Endodermal cell (in vitro differentiated cells): ENCODE measurements at places on chromosomes 5 and 9. TPM values are rescaled to one million over a fixed set of nuclear protein-coding genes. Genes with fewer than 3 reads are reported as not detected.

CDC26 gene
- total RNA-seq = 34.7 and 35.7 TPM in 2 replicates

DNA sequence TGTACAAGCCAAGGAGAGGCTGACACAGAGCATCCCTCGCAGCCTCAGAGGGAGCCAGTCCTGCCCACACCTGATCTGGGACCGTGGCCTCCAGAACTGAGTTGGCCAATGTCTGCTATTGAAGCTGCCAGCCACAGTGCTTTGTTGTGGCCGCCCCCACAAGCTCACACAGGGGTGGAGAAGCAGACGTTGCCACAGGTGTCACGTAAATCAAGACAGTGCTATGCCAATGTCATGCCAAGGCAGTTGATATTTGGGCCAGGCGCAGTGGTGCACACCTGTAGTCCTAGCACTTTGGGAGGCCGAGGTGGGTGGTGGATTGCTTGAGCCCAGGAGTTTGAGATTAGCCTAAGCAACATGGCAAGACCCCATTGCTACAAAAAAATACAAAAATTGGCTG, 17.3 kb upstream of the TERT start:
- peak; percentile 19 for DNase-seq

GRCh38 chr5:129748913-129749880, 1.3 kb downstream of the MINAR2 start:
- DNase-seq = no peak

DNA sequence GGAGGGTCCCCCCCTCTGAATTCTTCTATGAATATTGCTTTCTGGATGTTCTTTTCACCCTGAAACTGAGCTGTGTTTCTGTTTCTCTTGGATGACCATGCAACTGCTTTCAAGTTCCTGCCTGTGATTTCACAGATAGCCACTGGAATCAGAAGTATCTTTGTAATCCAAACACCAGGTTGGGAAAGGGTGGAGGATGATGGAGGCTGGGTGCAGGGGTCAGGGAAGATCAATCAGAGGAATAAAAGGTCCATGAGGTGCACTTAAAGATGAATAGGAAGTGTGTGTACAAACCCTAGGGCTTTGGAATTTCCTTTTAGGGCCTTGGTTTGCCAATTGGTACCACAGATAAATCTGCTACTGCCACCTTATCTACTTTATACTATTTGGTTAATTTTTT, 68.2 kb upstream of the AGXT2 start:
- DNase-seq = no peak

PRDM9 gene
- total RNA-seq = 0.15 TPM in 1 of 3 replicates, not detected in the others

- DNase-seq = no peak
Measured at GRCh38 chr5:181222630-181223057, 437 bp upstream of the TRIM41 start.

GRCh38 chr5:169301986-169302385, 1.0 kb upstream of the SLIT3 start:
- DNase-seq = no peak

GRCh38 chr5:9712911-9713310, 82.8 kb upstream of the TAS2R1 start:
- no peak for DNase-seq

SLC4A9 gene
- 0.27 and 0.79 TPM in 2 replicates for total RNA-seq
